GM04504 (cell line): ENCODE measurements at places on chromosomes 11 and 22.
A peak's percentile ranks its signal among the peaks of the same experiment; 100 is the strongest.

- DNase-seq, result no peak
These were observed 6.7 kb downstream of the ETS1 start for GRCh38 chr11:128580612-128581011.

DNA sequence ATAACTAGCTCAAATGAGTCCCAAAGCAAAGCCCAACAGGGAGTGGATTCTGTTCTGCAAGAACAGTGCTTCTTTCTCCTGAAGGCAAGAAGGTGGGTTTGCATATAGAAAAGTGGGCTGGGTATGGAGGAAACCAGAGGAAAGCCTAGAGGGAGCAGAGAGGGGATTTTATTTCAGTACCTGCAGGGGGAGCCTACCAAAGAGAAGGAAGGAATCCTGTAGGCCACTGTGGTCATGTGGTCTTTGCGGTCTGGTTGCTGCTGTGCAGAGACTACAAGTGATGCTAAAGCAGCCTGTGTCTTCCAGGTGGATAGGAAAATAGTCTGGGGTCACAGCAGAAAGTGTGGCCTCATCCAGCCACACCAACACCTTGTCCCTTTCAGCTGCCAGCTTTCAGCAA is 33.2 kb upstream of the ZBTB16 start:
- no peak for DNase-seq

DNA sequence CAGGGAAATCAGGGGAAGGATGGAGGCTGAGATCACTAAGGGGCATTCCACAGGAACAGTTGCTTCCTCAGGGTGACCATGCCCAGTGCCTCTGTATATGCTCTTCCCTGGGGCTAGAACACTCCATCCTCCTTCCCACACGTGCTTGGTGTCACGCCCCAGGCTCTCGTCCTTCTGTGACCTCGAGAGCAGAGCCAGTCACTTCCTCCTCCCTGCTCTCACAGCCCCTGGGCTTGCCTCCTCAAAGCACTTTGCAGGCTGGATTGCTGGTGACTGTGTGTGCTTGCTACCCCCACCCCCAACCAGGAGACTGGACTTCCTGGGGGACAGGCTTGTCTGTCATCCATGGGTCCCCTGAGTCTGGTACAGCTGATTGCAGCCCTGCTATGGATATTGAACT is 56.5 kb upstream of the AMPD3 start:
- no peak for DNase-seq

- DNase-seq, result no peak
These were observed 561.8 kb upstream of the CADM1 start for GRCh38 chr11:116065986-116066385.

DNA sequence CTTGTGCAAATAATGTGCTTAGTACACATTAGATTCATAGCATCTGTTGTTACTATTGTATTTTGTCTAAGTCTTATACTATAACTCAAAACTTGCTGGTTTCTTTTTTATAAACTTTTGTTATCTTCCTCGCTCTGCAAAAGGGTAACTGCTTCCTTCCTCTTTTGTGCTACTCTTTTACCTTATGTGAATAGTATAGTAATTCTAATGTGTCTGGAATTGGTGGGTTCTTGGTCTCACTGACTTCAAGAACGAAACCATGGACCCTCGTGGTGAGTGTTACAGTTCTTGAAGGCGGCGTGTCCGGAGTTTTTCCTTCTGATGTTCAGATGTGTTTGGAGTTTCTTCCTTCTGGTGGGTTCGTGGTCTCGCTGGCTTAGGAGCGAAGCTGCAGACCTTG is 563.1 kb upstream of the LUZP2 start:
- DNase-seq, result no peak

- no peak for DNase-seq
These were observed 12.1 kb upstream of the BAIAP2L2 start for GRCh38 chr22:38122616-38123015.

- no peak for DNase-seq
These were observed 331.6 kb upstream of the ANO5 start for GRCh38 chr11:21861314-21861713.

GRCh38 chr11:119470317-119471291 is 47.6 kb upstream of the THY1 start:
- DNase-seq, result peak; percentile 93

DNA sequence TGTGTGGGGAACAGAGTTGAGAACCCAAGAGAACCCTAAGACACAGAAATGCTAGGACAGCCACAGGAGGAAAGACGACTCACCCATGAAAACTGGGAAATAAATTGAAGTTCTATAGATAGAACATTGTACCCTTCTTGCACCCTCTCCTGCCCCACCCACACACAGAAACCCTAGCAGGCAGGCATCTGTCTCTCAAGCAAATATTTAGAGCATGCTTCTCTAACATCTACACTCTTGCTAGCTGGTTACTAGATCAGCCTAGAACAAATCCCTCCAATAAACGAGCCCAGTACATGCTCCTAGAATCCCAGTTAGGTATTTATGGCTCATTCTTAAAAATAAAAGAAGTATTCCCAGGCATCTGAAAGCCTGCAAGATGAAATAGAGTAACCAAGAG is 32.1 kb upstream of the CLPB start:
- no peak for DNase-seq

DNA sequence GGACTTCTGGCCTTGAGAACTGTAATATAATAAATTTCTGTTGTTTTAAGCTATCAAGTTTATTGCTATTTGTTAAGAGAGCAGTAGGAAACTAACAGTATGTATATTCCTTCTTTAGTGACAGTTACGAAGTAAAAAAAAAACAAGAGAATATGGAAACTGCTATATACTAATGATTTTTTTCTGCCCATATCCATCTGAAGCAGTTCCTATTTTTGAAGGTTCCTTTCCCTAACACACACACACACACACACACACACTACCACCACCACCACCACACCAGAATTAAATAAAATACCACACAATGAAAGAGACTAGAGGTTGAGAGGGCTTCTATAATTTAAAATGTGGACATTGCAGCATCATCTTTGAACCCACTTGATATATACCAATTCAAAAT is 44.4 kb upstream of the CARD18 start:
- no peak for DNase-seq

GRCh38 chr11:34493468-34493867 is 20.1 kb downstream of the ELF5 start:
- no peak for DNase-seq

- DNase-seq, result no peak
These were observed 49.9 kb upstream of the CD5 start for GRCh38 chr11:61052182-61052972.

GRCh38 chr11:20873054-20873453 is 203.7 kb downstream of the NELL1 start:
- no peak for DNase-seq

- no peak for DNase-seq
These were observed 33.6 kb upstream of the TFIP11 start for GRCh38 chr22:26545827-26546226.

- no peak for DNase-seq
These were observed 4.6 kb upstream of the GAS2L1 start for GRCh38 chr22:29301716-29302401.
